ENCODE measurements at places on chromosomes 7 and 10.

- DNase-seq = no peak
These were observed 252.1 kb upstream of the TAC1 start for GRCh38 chr7:97479740-97480290.

GRCh38 chr7:132296820-132297219 is 279.4 kb downstream of the PLXNA4 start:
- DNase-seq = no peak

GRCh38 chr7:16695621-16696237 is 49.7 kb downstream of the BZW2 start:
- no peak for DNase-seq

DNA sequence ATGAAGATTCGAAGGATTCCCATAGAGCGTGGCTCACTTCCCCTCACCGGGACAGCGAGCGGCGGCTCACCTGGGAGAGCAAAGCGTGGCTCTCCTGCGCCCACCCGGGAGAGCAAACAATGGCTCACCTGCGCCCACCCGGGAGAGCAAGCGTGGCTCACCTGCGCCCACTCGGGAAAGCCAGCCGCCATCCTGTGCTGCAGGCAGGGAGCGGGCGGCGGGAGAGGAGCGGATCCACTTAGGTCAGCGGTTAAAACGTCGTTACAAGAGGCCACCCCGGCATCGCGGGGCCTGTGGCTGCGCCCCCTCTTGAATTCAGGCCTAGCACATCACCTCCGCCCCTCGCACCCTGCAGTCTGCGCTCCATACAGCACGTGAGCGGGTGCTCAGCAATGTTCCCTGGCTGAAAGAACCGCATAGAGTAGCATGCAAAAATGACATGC is 461 bp upstream of the FIGNL1 start:
- no peak for DNase-seq

DNA sequence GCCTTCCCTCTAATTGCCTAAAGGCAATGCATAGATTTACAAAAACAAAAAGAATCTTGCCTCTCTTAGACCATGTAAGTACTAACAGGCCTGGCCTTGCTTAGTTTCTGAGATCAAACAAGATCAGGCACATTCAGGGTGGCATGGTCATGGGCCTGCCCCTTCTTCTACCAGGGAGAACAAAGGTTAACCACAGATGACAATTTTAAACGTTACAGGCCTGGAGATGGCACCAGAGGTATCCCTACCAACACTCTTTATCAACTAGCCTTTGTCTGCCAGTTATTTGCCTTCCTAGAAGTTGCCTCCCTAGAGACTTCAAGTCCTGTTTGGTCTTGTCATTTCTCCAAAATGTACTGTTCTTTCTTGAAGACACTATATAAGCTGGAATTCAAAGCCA is 252.6 kb downstream of the DOCK4 start:
- DNase-seq = no peak

GRCh38 chr7:130904031-130904757 is 170.2 kb upstream of the KLF14 start:
- no peak for DNase-seq

GRCh38 chr7:34655384-34655783 is 2.6 kb upstream of the NPSR1 start:
- DNase-seq = no peak

GRCh38 chr10:28087661-28088351 is 88.9 kb upstream of the ODAD2 start:
- DNase-seq = no peak

DNA sequence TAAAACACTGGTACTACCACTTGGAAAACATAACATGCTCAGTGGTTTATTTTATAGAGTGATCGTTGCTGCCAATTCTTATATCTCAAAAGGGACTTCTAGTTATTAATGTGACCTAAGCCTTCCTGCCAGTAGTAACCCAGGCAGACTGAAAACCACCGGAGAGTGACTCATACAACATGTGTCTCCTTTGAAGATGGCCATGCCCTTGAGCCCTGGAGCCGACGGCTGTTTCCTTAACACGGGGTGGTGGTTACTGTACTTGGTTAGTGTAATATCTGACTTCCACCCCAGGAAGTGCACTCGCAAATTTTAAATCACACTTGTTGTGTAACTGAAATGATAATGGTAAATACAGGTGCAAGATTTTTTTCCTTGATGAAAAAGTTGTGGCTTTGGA is 30.5 kb downstream of the JAKMIP3 start:
- DNase-seq = peak; percentile 45

DNA sequence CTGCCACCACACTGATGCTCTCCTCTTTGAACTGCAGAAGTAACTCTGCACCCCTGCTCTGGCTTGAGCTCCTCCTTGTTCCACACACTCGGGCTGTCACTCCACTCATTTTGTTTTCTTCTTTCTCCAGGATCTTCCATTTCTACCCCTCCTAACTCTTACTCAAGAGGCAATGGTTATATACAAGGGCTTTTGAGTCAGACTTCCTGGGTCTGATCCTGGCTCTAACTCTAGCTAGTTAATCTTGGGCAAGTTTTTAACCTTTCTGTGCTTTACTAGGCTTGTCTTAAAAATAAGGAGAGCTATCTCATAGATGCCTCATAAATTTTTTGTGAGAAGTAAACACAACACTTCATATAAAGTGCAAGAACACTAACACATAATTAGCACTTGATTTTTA is 45.3 kb upstream of the GNAI1 start:
- DNase-seq = no peak

GRCh38 chr10:129390726-129391125 is 76.3 kb upstream of the MGMT start:
- DNase-seq = no peak

DNA sequence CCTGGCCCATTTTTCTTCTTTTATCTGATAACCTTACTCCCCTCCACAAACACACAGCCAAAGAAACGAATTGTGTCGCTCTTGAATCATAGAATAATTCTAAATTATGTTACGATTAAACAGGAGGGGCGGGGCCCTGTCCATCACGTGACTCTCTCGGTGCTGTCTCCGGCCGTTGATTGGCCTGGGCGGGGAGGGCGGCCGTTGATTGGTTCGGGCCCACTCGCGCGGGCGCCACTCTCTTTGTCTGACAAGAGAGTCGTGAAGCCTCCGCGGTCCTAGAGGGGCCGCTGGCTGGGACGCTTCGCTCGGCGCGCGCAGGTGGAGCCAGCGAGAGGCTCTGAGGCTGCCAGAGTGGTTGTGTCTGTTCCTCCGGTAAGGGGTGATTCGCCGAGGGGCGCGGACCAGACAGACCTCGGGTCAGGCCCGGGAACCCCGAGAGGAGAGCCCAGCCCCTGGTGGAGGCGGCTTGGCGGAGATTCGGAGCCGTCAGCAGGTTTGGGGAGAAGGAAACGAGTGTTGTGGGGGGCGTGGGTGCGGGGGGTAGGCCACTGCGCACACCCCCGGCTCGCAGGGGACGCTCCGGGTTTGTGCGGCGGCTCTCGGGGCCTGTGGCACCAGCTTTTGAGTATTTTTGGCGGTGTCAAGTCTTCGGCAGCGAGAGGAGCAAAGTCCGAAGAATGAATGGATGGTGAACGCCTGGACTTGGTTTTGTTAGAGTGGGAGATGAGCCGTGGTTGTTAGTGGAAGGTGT is at the start of gene ZNF789:
TSS of gene ZNF789 (plus strand) at position 330 of the 754 bp plus-strand sequence. CDS start 3,567 bp downstream, outside the sequence.
- peak; percentile 98 for DNase-seq

DNA sequence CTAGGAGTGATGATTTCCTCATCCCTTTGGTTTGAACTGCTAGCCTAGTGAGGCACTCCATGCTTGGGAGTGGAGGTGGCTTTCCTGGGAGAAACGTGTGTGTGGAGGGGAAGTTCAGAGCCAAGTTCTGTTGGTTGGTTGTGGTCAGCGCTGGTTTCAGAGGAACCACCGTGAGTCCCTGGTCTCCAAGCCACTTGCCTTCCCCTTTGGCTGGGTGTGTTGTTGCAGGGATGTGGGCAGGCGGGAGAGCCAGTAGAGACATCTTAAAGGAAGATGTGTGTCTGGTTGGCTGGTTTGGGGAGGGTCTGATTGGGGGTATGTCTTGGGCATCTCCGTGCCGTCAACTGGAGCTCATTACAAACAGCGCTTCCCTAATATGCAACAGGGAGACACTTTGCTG is 130.8 kb upstream of the TCF7L2 start:
- no peak for DNase-seq

- no peak for DNase-seq
These were observed 134.8 kb downstream of the PHTF2 start for GRCh38 chr7:77933394-77933793.

DNA sequence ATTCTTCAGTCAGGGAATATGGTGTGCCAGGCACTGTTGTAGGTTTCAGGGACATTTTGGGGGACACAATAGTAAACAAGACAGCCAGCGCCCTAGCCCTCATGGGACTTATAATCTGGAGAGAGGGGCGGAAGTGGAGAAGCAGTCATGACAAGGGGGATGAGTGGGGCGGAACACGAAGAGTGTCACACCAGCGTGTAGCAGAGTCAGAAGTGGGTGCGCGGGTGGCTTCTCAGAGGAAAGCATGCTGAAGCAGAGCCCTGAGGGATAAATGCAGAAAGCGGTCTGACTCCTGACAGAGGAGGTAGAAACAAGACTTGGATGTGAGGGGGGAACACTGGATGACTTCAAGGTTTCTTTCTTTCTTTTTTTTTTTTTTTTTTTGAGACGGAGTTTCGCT is 160.3 kb upstream of the LYZL2 start:
- DNase-seq = no peak

DNA sequence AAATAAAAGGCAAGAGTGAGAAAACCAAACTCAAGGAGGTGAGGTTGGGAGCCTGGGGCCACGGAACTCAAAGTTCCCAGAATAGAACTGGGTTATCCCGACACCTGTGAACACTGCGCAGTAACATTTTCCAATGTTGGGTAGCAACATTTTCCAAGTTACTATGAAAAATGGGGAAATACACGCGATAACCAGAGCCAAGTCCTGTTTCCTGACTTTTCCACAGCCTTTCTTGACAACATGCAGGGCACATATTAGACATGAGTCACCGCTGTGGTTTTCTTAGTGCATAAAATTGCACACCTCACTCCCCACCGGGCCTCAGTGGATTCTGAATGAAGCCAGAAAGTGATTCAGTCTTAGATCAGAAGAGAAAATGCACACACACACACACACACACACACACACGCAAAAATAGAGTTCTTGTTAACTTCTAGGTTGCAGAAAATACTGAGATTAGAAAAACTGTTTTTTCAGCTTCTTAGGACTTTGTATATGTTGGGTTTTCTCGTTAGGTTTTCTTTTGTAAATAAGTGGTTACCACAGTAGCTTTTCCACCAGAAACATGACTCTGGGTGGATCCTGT is 70.0 kb downstream of the CAMK1D start:
- DNase-seq = no peak

- DNase-seq = no peak
These were observed 70.5 kb downstream of the ITGB1 start for GRCh38 chr10:32887481-32887880.

DNA sequence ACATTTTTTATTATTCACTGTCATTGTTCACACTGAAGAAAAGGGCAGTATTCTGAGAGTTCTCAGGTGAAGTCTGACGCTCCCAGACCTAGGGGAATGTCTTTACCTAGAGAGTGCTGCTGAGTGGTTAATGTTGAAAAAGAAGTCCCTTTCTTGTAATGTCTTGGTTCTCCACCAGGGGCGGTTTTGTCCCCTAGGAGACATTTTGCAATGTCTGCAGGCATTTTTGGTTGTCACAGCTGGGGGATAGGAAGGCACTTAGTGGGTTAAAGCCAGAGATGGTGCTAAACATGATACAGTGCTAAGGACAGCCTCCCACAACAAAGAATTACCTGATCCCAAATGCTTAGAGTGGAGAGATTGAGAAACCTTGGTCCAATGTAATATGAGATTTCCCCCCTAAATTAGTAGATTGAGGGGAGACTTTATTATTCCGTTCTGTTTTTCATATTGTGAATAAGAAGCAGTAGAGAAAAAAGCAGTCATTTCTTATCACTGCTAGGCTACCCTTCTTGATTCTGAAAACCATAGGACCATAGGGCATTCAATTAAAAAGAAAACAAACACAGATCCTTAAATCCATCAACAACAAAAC is 13.1 kb downstream of the UMAD1 start:
- DNase-seq = no peak

DNA sequence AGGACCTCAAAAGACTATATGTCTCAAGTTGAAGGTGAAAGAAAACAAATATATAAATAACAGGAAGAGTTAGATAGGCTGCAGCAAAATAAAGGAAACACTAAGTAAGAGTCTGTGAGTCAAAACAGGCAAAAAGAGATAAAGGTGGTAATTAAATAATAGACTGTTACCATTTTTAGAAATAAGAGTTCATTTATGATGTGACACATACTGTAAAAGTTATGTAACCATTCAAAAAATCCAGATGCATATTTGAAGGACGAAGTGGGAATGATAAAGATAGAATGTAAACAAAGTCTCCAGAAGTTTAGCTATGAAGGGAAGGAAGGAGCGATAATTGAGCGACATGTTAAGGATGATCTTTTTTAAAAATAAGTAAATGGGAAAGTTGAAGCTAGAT is 50.5 kb downstream of the HECTD2 start:
- DNase-seq = no peak

- no peak for DNase-seq
These were observed 116.8 kb downstream of the ZFAND4 start for GRCh38 chr10:45555795-45556194.

DNA sequence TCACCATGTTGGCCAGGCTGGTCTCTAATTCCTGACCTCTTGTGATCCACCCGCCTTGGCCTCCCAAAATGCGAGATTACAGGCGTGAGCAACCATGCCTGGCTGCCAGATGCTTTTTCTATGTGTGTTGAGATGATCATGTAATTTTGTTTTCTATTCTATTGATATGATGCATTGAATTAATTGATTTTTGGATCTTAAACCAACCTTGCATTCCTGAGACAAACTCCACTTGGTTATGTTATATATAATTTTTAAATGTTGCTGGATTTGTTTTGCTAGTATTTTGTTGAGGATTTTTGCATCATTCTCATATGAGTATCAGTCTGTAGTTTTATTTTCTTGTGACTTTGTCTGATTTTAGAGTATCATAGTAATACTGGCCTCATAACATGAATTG is 192.8 kb downstream of the ADK start:
- no peak for DNase-seq

DNA sequence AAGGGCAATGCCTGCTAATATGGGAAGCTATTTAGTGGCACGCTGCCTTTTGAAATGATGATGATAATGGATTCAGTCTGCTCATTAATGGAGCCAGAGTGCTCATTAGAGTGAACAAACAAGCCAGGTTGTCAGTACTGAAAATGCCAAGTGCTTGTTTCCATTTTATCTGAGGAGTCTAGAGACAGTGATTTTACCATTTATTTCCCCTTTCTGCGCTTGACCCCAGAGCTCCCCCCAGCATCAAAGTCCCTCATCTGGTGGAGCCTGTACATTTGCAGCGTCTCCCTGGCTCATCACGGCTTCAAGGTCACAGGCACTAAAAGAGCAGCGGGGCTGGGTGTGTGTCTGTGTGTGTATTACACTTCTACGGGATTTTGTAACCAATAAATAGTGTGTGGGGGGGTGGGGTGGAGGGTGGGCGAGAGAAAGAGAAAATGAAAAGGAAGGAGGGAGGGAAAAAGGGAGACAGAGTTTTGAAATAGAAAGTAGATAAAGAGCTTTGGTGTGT is 553.8 kb downstream of the TFEC start:
- DNase-seq = no peak

GRCh38 chr10:44955413-44956070 is 4.1 kb upstream of the RASSF4 start:
- DNase-seq = peak; percentile 47

GRCh38 chr7:139875821-139876241 is 46.8 kb downstream of the TBXAS1 start:
- no peak for DNase-seq

- no peak for DNase-seq
These were observed 157.4 kb downstream of the SKIDA1 start for GRCh38 chr10:21368022-21368582.

- no peak for DNase-seq
These were observed 302.5 kb downstream of the BMPER start for GRCh38 chr7:34207810-34208209.
